Left lung (tissue), 14 donors: ENCODE measurements at places on chromosomes 7 and 10.

GRCh38 chr7:132653366-132653930 is 77.2 kb upstream of the PLXNA4 start:
- no peak for DNase-seq

DNA sequence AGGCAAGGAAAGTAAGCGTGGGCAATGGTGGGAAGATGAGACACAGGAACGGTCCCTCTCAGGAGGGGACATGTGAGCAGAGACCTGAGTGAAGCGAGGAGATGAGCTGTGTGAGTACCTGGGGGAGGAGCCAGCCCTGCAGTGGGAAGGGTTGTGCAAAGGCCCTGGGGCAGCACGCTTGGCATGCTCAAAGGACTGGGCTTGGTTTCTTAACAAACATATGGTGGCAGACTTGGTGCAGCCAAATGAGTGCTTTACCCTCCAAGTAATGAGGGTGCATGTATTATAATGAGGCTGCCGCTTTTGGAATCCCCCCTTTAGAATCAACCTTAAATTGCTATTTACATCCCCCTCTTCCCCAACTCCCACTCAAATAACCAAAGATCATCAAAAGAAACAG is 152.7 kb upstream of the FRMD4A start:
- no peak for DNase-seq

GRCh38 chr10:3762309-3762708 is 22.7 kb downstream of the KLF6 start:
- DNase-seq, result no peak

- no peak for DNase-seq
Observed at GRCh38 chr10:95531994-95532399, 29.2 kb downstream of the SORBS1 start.

GRCh38 chr7:73705551-73705920 is 13.9 kb downstream of the STX1A start:
- DNase-seq, result no peak
